T-cell (primary cell): ENCODE measurements at places on chromosomes 12 and 14. TPM values are rescaled to one million over a fixed set of nuclear protein-coding genes. Genes with fewer than 3 reads are reported as not detected.

GRCh38 chr12:108560321-108560721 is 652 bp downstream of the SART3 start:
- no peak for DNase-seq

PMCH gene
- total RNA-seq = 1.6 TPM

GRCh38 chr12:113955109-113955970 is 10.8 kb downstream of the RBM19 start:
- no peak for DNase-seq

LYSET gene
- 16.9 TPM for total RNA-seq

GRCh38 chr12:71752891-71753290 is 1.8 kb upstream of the RAB21 start:
- no peak for DNase-seq

- no peak for DNase-seq
Measured at GRCh38 chr14:22505697-22506377, 83.2 kb downstream of the DAD1 start.

DNA sequence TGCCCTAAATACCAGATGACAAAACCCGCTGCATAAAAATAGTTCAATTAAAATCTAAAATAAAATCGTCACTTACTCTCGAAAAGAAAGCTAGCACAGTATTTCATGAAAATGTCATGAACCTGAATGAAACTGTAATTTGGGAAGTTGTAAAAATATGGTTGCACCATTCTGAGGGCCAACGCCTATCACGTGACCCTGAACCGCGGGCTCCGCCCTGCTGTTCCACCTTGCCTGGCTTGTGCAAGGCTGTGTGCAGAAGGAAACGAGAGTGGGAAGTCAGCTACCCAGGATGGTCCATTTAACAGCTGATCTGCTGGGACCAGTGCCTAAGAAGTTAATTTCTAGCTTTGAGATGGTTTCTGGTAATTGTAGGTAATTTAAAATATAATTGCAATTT is 91.7 kb upstream of the BMP4 start:
- DNase-seq = no peak

- no peak for DNase-seq
Measured at GRCh38 chr12:93818488-93819049, 141.4 kb downstream of the CRADD start.

GRCh38 chr12:64147875-64148274 is 74.2 kb downstream of the KICS2 start:
- no peak for DNase-seq

DNA sequence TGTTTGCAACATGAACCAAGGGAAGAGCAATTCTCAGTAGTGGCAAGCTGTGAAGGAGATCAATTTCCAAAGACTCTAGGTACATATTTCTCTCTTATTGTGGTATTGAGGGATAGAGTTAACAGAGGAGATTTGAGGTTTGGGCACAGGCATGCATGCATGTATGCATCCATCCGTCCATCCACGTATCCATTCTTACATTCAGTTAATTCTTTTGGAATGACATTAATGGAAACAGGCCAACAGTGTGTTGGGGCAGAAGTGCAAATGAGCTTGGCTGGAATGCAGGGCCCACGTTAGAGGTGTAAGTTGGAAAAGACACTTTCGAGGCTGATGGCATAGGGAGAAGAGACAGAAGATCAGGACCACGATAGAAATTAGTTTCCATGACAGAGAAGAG is 216.9 kb upstream of the PELI2 start:
- DNase-seq = no peak

- no peak for DNase-seq
Measured at GRCh38 chr14:92937051-92937937, 14.3 kb downstream of the CHGA start.

- DNase-seq = no peak
Measured at GRCh38 chr14:90005441-90005840, 49.7 kb downstream of the TDP1 start.

- DNase-seq = no peak
Measured at GRCh38 chr12:130799051-130799450, 40.0 kb downstream of the STX2 start.

- DNase-seq = no peak
Measured at GRCh38 chr12:53098354-53098981, 1.0 kb downstream of the IGFBP6 start.

GRCh38 chr14:105941226-105942166 is 415.1 kb downstream of the TMEM121 start:
- DNase-seq = no peak

GRCh38 chr14:95061317-95062093 is 95.8 kb downstream of the DICER1 start:
- no peak for DNase-seq

- DNase-seq = no peak
Measured at GRCh38 chr12:124302807-124303578, 8.1 kb downstream of the RFLNA start.

DNA sequence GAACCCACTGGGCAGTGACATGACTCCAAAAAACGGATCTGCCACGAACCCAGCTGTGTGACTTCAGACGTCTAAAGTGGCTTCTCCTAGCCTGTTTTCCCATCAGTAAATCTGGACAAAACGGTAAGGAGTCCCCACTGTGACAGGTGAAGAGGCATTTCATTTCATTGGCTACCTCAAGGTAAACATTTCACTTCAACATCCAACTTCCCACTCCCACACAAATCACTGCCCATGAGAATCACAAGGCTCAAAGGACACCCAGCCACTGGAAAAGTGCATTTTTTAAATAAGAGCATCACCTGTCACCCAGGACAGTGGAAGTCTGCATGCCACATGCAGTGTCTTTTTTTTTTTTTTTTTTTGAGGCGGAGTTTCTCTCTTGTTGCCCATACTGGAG is 27.9 kb downstream of the HSP90AA1 start:
- DNase-seq = no peak

DNA sequence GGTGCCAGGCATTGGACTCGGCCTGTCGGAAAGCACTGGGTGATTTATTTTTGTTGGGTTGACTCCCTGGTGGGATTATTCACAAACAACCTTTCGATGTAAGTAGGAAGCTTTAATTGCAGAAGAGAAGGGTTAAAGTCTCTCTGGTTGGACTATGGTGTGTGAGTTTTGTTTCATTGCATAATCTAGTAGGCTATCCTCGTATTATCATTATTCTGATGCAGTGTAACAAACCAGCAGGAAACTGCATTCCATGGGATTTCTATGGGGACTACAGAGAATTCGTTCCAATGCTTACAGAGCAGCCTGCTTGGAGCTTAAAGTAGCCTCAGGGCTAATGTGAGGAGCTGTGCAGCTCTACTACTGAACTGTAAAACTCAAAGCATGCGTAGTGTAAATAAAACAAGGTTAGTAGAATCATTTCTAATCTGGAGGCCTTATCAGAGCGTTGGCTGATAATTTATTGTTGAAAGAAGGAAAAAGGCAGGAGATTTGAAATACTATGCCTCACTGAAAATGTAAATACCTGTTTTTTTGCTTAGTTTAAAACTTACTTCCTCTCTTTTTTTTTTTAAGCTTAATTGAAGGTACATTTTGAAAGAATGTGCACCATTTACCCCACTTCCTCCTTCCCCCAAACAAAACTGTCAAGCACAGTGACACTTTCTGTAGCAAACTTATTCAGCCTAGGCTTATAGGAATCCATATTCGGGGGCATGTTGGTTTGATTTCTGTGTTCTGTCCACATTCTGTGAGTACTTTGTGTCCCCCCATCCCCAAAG is 226.7 kb downstream of the NPAS3 start:
- DNase-seq = no peak

DNA sequence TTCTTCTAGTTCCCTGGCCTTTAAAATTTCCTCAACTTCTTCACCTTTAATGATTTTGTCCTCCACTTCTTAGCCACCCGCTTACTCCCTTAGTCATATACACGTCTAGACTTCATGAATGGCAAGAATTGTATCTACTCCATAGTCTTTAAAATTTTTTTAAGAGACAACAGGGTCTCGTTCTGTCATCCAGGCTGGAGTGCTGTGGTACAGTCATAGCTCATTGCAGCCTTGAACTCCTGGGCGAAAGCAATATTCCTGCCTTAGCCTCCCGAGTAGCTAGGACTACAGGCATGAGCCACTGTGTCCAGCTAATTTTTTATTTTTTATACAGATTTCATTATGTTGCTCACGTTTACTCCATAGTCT is 47.9 kb downstream of the BBS10 start:
- DNase-seq = no peak

DNA sequence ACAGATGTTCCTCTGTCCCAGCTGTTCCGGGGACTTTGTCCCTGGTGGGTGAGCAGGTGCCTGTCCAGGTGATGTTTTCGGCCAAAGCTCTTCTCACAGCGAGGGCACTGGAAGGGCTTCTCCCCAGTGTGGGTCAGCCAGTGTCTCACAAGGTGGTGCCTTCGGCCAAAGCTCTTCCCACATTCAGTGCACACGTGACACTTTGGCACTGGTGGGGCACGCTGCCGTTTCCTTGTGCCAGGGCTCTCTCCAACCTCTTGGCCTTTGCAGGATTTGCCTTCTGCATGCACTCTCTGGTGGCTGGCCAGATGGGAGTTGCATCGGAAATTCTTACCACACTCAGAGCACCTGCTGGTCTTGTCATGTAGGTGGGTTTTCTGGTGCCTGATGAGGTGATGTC is 7.7 kb downstream of the ZNF641 start:
- DNase-seq = no peak

DNA sequence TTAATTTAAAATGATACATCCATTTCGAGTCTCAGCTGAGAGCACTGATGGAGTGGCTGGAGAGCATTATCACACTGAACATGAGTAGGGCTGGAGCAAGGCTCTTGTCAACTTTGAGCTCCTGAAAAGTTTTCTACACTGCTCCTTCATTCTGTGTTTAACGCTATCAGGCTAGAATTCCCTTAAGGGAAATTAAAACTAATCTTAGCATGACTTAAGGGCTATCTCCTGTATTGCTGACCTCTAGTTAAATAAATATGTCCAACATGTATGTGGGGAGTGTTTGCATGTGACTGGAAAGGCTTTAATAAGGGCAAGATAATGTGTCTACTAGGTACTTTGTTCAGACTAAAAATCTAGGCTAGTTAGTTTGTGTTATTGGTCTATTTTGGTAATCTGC is 116.7 kb upstream of the CAND1 start:
- DNase-seq = no peak

- DNase-seq = peak; percentile 30
Measured at GRCh38 chr14:75088566-75089373, 19.3 kb downstream of the ZC2HC1C start.

DNA sequence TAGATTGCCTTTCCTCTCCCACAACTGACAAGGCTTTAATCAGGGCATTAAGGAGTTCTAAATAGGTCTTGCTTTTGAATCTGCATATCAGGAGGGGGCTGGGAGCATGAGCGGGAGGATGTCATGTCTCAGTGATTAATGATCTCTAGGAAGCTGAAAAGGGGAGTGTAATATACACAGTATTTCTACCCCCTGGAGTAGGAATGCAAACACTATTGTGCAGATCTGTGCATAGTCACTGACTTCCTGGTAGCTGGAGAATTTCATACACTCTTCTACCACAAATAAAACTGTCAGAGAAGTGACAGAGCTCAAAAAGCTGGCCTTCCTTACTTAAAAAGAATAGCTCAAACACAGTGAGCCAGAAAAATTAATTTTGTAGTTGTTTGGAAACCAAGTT is 65.8 kb downstream of the RIC8B start:
- DNase-seq = no peak

ADAMTS20 gene
- not detected for total RNA-seq

TIMM9 gene
- 31.5 TPM for total RNA-seq
